Activated T-cell treated with anti-CD3 and anti-CD28 coated beads, Interleukin-2, amount 50 U/mL, for 24 hours (primary cell): ENCODE measurements at places on chromosomes 1 and 21.
A peak's percentile ranks its signal among the peaks of the same experiment; 100 is the strongest.

DNA sequence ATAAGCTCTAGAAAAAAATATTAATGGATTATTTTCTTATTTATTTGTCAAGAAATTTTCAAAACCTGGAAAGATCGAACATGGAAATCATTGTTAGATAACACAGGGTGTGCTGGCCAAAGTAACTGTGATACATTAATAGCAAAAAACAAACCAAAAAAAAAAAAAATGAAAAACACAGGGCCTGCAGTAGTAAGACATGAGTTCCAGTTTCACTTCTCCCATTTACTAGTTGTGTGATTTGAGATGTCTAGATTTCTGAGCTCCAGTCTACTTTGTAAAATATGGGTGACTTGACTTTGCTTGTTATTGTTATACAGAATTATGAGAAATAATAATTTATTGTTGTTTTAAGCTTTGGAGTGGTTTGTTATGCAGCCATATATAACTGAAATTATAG, 13.6 kb downstream of the FAM177B start:
- no peak for DNase-seq

GRCh38 chr1:162383516-162383915, 2.0 kb downstream of the C1orf226 start:
- no peak for DNase-seq

DNA sequence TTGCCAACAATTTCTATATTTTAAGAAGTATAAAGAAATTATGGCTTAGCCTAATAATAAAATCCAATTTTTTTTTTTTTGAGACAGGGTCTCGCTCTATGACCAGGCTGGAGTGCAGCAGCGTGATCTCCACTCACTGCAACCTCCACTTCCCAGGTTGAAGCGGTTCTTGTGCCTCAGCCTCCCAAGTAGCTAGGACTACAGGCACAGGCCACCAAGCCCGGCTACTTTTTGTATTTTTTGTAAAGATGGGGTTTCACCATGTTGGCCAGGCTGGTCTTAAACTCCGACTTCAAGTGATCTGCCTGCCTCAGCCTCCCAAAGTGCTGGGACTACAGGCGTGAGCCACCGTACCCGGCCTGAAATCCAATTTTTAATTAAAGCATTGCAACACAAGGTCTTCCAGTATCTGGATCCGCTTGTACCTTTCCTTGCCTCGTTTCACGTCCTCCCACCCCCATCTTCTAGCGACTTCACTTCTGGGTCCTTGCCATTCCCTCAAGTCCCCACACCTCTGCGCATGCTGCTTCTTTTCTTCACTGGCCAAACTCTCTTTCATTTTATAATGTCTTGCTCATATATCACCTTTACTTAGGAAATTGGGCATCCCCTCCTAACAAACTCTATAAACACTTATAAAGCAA, 2.3 kb downstream of the FUBP1 start:
- DNase-seq, result no peak

- DNase-seq, result no peak
These were observed 348.9 kb downstream of the ASTN1 start for GRCh38 chr1:176815621-176816020.

DNA sequence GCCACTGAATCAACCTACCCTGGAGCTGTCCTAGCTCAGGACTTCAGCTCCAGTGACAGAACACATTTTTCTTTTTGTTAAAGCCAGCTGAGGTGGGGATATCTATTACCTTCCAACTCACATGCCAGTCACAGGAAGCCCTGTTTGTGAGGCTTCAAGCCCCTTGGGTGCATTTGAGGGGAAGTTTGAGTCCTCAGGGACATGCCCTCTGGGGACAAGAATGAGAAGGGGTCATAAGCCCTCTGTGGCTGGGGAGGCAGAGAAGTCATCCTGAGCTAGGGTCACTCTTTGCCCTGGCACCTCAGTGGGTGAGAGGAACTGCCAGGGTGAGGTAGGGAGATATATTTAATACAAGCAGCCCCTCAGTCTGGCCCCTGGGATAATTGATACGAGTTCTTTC, 33.5 kb upstream of the CLDN14 start:
- no peak for DNase-seq

- no peak for DNase-seq
These were observed 143.7 kb downstream of the PLPP3 start for GRCh38 chr1:56435434-56436262.

GRCh38 chr1:9128520-9129265, at the start of gene GPR157:
Gene GPR157, minus strand, starts transcription at chr1:9129102. Its CDS starts 75 bp downstream, at chr1:9129027.
- peak; percentile 81 for DNase-seq

DNA sequence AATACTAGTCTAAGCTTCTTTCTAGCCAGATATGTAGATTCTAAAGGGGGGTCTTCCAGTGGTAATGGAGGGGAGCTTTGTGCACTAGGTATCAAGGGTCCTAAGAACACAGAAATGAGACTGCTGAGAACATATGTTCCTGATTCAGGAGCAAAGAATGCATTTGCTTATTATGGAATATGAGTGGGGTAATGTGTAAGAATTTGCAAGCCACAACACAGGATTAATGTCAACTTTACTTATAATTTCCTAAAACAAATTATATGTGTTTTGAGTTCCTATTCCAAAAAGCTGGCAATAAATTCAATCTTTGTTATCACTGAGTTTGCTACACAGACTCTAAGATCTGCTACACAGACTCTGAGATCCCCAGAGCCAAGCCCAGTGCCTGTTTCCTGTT, 357.0 kb upstream of the PTBP2 start:
- no peak for DNase-seq

- no peak for DNase-seq
These were observed 8.4 kb upstream of the VCAM1 start for GRCh38 chr1:100710906-100711682.

GRCh38 chr1:11318982-11319381, 46.0 kb downstream of the UBIAD1 start:
- DNase-seq, result no peak

GRCh38 chr1:235588916-235589515, 60.6 kb downstream of the GNG4 start:
- no peak for DNase-seq

GRCh38 chr1:30377230-30378002, 346.0 kb downstream of the MATN1 start:
- DNase-seq, result no peak
